ENCODE measurements at places on chromosomes 4 and X.

GRCh38 chrX:123493857-123494256, 239.0 kb downstream of the THOC2 start:
- DNase-seq: no peak

DNA sequence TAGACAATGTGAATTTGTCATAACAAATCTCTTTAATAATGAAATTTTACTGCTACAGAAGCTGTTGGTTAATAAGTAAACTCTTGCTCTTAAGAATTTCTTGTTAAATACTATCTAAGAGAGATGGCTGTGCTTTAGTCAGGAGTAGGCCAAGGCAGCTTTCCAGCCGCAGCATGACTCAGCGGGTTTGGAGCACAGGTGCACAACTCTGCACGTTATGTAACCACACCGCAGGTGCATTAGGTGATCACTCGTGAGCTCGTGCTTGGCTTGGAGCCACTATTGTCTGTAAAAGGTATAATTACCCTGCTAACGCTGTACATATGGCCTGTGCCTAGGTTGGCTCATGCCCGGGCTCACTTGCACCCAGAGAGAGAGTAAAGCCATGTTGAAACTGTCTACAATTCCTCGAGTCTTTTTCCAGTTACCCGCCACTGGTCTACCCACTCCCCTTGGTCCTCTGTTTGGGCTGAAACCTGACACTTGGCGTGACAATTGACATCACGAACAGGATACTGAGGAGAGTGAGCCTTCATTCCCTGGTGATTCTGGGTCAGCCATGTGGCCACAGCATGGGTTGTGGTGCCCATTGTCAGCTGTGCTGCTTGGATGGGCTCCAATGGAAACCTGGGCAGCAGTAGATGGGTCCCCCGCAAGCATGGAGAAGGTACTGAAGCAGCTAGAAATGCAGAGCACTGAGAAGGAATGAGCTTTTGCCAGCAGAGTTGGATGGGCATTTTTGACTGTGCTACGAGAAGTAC, 18.4 kb upstream of the ANAPC4 start:
- no peak for DNase-seq

DNA sequence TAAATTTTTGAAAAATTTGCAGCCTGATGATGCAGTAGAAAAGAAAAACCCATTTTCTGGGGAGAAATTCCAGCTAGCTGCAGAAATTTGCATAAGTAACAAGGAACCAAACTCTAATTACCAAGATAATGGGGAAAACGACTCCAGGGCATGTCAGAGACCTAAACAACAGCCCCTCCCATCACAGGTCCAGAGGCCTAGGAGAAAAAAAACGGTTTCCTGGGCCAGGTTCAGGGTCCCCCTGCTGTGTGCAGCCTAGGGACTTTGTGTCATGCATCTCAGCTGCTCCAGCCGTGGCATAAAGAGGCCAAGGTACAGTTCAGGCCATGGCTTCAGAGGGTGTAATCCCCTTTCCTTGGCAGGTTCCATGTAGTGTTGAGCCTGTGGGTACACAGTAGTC, 733.7 kb upstream of the CT83 start:
- no peak for DNase-seq

DNA sequence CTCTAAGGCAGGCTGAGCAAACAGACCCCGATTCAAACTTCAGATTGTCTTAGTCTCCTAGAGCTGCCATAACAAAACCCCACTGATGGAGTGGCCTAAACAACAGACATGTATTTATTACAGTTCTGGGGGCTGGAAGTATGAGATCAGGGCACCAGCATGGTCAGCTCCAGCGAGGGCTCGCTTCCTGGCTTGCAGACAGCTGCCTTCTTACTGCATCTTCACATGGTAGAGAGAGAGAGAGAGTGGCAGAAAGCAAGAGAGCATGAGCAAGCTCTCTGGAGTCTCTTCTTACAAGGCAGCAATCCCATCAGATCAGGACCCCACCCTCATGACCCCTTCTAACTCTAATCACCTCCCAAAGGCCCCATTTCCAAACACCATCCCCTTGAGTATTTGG, 22.3 kb upstream of the SORCS2 start:
- DNase-seq: no peak

GRCh38 chr4:153151535-153152455, 52.4 kb upstream of the TRIM2 start:
- DNase-seq: peak; percentile 28

DNA sequence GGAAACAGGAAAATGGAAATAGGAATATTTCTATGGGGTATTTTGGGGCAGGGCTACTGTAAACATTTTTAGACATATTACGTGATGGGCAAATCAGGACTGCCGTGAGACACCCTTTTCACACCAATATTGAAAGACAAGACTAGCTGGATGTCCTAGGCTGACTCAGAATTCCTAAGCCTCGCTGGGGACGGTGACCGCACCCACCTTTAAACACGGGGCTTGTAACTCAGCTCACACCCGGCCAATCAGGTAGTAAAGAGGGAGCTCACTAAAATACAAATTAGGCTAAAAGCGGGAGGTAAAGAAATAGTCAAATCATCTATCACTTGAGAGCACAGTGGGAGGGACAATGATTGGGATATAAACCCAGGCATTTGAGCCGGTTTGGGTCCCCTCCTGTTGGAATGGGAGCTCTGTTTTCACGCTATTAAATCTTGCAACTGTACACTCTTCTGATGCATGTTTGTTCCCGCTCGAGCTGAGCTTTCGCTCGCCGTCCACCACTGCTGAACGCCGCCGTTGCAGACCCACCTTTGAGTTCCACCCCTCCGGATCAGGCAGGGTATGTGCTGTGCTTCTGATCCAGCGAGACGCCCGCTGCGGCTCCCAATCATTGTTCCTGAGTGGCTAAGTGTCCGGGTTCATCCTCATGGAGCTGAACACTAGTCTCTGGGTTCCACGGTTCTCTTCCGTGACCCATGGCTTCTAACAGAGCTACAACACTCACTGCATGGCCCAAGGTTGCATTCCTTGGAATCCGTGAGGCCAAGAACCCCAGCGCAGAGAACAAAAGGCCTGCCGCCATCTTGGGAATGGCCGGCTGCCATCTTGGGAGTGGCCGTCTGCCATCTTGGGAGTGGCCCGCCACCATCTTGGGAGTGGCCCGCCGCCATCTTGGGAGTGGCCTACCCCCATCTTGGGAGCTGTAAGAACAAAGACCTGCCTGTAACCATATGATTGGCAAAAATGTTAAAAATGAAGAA, 152.6 kb downstream of the CRLF2 start:
- no peak for DNase-seq

GRCh38 chr4:155615081-155615887, 51.4 kb upstream of the GUCY1A1 start:
- no peak for DNase-seq

DNA sequence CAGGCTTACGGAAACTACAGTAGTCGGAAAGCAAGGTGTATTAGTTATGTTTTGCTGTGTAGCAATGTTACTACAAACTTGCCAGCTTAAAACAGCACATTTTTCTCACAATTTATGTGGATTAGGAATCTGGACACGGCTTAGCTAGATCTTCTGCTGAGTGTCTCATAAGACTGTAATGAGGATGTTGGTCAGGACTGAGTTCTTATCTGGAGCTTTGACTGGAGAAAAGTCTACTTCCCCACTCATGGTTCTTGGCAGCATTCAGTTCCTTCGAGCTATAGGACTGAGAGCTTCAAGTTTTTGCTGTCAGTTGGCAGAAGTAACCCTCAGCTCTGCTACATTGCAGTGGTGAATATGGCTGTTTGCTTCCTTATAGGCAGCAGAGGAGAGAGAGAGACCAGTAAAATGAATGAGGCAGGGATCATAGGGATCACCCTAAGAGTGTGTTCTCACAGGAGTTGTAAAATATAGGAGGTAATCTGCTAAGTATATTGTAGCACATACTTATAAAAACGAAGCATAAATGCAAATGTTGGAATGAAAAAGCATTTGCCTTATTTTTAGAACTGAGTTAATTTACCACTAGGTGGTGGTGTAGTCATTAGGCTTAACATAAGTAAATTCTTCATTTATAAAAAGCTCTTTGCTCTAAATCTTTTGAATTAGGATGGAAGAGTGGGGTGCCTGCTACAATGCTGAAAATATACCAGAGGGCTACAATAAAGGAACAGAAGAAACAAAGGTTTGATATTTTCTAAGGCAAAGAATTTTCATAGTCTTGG, 38.6 kb downstream of the ALG13 start:
- no peak for DNase-seq

GRCh38 chr4:73533515-73534422, 52.2 kb downstream of the AFM start:
- DNase-seq: no peak

DNA sequence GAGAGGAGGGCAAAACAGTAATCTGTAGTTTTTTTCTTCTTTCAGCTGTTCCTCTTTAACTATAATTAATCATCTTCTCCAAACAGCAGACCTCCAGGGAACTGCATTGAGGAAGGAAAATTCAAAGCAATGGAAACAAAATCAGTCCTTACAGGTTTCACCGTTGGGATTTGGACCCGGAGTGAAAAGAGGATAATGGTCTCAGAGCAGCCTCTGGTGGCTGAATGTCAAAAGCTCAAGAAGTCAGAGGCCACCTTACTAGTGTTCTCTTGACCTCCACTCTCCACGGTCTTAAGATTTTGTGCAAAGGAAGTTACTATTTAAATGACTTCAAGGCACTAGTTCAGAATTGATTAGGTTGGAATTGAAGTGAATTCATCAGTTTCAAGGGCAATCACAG, 16.0 kb upstream of the MID1 start:
- no peak for DNase-seq

GRCh38 chr4:153408932-153409331, 57.2 kb upstream of the TMEM131L start:
- DNase-seq: no peak

- no peak for DNase-seq
These were observed 379.9 kb downstream of the ADAM29 start for GRCh38 chr4:175297965-175298565.

DNA sequence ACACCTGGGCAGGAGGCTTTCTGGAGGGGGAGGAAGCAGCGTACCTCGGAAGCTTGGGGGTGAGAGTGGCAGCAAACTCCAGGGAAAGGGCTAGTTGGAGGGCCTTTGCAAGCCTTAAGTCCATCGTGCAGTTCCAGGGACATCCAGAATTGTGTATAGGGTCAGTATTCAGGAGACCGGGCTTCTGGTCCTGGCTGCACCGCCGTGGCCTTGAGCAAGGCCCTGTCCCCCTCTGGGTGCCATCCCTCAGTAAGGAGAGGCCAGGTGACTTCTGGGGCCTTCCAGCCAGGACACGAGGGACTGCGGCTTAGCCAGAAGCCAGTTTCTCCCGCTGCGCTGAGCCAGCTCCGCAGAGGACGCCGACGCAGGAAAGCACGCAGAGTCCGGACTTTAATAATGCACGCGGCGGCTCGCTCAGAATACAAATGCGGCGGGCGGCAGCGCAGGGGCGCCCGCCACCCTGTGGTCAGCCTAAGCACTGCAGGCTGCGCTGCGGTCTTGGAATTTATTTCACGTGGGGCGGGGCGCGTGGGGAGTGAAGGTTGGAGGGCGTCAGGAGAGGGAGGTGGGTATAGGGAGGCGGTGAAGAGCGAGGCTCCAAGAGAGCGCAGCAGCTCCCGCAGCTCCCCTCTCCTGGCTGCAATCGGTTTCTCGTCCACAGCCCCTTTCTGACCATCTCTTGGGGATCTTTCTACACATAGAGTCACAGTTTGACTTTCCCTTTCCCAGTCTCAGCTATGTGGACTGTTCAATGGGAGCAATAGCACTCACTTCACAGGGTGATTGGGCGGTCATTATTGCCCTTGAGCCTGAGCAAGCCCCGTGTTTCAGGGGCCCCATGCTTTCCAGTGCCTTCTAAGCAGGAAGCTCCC, 94.1 kb upstream of the GPR50 start:
- DNase-seq: peak; percentile 26

- DNase-seq: peak; percentile 68
These were observed 28.6 kb downstream of the CLNK start for GRCh38 chr4:10655968-10656367.

DNA sequence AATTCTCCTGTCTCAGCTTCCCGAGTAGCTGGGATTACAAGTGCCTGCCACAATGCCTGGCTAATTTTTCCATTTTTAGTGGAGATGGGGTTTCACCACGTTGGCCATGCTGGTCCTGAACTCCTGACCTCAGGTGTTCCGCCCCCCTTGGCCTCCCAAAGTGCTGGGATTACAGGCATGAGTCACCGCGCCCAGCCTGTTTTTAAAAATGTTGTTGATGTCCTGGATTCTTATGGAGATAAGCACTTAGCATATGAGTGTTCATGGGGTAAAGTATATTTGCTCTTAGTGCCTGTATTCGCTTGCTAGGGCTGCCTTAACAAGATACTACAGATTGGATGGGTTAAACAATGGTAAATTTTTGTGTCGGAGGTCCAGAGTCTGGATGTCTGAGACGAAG, 91.7 kb downstream of the CEP44 start:
- no peak for DNase-seq

DNA sequence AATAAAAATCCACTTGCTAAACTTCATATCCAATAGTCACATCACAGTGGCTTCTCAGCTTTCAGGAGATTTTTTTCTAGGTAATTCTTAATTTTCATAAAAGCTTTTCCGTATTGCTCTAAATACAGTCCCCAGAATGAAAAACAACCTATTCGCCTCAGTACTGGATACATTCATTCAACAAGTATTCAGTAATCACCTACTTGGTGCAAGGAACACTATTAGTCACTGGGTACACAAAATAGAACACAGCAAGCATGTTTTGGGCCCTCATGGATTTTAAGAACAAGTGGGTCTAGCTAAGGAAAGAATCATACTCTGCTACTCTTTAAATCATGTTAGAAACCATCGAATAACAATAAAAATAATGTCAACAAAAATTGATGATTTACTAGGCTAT, 2.8 kb upstream of the BEX3 start:
- no peak for DNase-seq

GRCh38 chr4:182189103-182189878, 53.9 kb upstream of the TENM3 start:
- no peak for DNase-seq

- DNase-seq: no peak
These were observed 11.7 kb upstream of the PTTG2 start for GRCh38 chr4:37948542-37948941.

DNA sequence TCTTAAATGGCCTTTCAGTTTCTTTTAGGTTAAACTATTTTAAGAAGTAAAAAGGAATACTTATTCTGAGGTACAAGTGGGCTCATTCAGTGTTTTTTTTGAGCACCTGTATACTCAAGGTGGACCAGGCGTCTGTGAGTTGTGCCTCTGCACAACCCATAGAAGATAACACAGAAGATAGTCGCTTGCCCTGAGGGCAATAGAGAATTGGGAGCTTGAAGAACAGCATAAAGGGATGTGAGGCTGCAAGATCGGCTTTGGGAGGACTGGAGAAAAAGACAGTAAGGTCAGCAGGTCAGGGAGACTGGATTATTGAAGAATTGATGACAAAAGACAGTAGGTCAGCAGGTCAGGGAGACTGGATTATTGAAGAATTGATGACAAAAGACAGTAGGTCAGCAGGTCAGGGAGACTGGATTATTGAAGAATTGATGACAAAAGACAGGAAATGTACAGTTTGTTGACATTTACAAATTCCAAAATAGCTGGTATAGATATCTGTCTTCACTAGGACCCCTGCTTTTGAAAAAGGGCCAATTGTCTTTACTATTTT, 3.1 kb downstream of the CPE start:
- DNase-seq: no peak

DNA sequence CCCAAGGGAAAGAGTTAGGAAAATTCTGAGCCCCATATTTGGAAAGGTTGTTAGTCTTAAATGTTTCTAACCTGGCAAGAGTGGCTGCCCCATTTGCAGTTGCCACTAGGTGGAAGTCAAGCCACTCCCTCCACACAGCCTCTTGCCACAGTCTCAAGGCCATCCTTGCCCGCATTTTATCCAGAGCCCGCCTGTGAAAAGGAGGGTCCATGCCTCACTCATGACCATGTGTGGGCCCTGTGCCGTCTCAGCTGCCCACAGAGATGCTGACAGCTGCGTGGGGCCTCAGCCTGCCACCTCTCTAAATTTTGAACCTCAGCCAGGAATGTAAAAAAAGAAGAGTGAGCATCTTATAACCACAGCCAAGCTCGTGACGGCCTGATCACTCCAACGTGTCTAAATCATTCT, 201.5 kb upstream of the FAM241A start:
- DNase-seq: no peak
